ENCODE measurements at places on chromosomes 1 and 21.

- DNase-seq, result no peak
Observed at GRCh38 chr1:6267686-6268322, 6.9 kb upstream of the GPR153 start.

DNA sequence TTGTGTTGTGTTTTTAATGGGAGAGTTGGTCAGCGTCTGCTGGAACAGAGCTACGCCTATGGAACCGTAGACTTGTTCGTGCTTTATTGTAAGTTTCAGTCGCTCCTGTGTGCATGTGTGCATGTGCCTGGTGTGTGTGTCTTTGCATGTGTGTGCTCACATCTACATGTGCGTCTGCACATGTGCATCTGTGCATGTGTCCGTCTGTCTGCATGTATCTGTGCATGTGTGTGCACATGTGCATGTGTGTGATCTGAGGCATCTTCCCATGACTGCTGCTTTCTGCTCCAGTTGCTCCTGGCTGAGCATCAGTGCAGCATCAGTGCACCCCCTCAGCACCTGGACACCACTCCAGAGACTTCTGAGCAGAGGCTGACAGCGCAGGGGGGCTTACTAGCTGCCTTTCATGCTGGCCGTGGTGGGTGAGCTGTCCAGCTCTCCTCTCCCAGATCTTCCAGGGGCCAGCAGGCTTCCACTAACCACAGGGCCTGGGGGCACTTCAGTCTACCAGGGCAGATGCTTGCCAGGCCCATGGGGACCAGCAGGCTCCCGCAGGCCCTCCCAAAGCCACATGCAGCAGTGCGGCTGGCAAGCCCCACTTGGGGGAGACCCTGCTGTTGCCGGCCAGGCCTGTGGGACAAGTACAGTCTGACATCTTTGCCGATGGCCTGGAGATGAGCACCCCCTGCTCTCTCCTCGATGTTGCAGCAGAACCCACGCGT is 47.8 kb upstream of the PCBP3 start:
- DNase-seq, result no peak

- DNase-seq, result no peak
Observed at GRCh38 chr1:181712711-181713110, 229.4 kb downstream of the CACNA1E start.

GRCh38 chr1:169739980-169740379 is 6.1 kb upstream of the SELE start:
- no peak for DNase-seq

DNA sequence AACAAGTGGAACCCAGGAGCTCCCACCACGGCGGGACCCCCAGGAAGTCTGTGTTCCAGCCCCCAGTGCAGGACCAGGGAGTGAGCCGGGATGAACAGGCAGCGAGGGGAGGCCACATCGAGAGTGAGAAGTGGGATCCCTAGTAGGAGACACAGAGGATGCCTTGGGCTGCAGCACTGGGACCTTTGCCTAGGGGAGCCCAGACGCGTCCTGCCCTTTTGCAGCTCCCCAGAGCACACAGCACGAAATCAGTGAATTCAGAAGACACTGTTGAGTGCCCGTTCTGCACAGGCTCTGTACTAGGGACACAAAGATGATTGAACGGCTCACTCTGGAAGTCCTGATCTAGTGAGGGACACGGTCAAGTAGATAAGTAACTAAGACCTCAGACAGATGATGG is 23.5 kb downstream of the TRIM67 start:
- DNase-seq, result no peak

DNA sequence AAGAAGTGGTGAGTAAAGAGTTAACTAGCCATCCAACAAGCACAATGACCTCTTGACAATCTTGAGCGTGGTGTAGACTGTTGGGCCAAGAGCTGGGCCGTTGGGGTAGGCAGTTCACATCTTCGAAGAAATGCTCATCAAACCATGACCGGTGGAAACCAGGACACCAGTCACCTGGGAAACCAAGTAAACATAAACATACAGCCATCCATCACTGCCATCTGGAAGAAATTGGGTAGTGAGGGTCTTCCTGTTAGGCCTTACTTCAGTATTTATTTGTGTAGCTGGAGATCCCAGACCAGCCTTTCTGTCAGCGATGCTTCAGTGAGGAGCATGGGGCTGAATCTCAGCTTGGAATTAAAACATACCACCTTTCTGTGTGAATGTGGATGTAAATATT is 108.1 kb upstream of the HAO2 start:
- no peak for DNase-seq

- no peak for DNase-seq
Observed at GRCh38 chr1:219419065-219419464, 193.8 kb downstream of the ZC3H11B start.

GRCh38 chr1:60813071-60813470 is 269.3 kb upstream of the NFIA start:
- no peak for DNase-seq

- DNase-seq, result no peak
Observed at GRCh38 chr1:178740924-178741323, 15.9 kb downstream of the RALGPS2 start.

- peak; percentile 40 for DNase-seq
Observed at GRCh38 chr1:50735443-50735842, 224.6 kb downstream of the FAF1 start.

- no peak for DNase-seq
Observed at GRCh38 chr1:59052166-59052590, 244.7 kb upstream of the FGGY start.

- DNase-seq, result no peak
Observed at GRCh38 chr1:204415351-204415750, 3.7 kb upstream of the PPP1R15B start.

DNA sequence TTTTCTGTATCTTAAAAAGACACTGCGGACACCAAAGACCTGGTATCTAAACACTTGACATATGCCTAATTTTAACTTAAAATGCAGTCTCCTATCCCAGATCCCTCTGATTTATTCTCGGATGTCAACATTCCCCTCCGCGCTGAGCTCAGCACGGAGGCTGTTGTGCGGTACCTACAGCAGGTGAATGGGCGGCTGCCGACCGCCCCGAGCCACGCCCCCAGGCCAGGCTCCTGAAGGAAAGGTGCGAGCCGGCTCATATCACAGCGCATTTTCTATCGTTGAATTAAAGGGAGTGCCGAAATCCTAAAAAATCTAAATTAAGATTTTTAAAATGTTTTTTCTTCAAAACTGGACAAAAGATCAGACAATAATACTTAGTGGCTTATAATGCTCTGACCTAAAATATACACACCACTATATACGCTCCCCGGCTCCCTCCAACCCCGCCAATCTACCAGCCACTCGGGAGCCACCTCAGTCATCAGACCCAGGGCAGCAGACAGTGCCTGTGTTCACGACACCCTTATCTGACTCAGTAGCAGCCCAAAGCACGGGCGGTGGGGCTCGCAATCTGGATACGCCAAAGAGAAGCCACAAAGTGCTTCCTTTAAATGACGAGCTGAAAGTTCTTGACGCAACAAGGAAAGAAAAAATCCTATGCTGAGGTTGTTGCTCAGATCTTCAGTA is 4.1 kb downstream of the WRAP73 start:
- no peak for DNase-seq

DNA sequence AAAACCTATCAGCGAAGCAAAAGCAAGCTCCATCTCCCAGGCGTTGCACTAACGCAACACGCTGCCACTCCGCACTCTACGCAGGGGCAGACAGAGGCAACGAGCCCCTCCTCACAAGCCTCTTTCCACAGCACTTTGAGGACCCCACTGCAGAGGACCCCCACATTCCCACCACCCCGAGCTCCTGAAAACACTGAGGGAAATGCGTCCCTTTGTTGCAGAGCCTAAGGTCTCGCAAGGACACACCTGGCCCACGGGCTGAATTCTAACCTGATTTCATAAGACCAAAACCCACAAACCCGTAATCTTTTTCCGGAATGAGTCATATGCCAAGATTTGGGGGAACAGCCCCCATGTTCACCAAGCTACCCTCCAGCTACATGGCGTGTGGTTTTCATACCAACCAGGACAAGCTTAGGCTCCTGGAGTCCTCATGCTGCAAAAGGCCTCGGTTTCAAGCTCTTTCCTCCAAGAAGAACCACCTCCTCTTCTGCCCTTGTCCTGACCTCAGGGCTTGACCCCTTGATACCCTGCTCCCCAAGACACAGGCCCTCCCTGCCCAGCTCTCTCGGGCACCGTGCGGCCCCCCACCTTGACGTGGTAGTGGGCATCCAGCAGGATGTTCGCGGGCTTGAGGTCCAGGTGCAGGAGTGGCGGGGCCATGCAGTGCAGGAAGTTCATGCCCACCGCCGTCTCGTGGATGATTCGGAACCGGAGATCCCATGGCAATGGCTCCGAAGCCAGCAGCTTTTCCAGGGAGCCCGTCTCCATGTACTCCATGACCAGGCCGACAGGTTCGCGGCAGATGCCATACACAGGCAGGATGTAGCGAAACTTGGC is 10.7 kb downstream of the RIPK4 start:
- no peak for DNase-seq

DNA sequence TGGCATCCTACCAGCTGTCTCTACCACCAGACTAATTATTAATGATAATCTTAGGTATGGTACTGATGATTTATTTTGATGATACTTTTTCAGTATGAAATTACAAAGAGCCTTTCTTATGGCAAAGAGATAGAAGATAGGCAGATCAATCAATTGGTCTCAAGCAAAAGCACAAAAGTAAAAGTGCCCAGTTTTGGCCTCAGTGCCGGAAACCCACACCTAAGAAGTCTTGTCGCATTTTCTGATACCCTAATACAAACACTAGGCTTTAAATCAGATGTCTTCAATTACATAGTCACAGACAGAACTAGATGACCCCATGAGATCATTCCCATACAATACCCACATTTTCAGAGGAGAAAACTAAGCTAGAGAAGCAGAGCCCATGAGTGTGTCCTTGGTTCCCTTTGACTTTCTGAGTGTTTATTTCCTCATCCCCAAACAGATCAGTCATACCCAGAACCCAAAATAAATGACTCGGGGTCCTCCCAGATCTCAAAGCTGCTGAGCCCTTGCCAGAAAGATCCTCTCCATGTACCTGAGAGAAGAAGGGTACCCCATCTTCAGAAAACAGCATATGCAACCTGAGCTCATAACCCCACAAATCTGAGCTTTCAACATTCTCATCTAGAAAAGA is 7.7 kb downstream of the ITPKB start:
- peak; percentile 41 for DNase-seq

GRCh38 chr1:184906761-184907160 is 67.5 kb downstream of the NIBAN1 start:
- DNase-seq, result peak; percentile 16

- DNase-seq, result no peak
Observed at GRCh38 chr1:56688522-56689026, 43.5 kb downstream of the PRKAA2 start.

- no peak for DNase-seq
Observed at GRCh38 chr21:26284531-26284930, 114.0 kb upstream of the APP start.

- DNase-seq, result no peak
Observed at GRCh38 chr21:46065914-46066551, 31.9 kb upstream of the COL6A2 start.

DNA sequence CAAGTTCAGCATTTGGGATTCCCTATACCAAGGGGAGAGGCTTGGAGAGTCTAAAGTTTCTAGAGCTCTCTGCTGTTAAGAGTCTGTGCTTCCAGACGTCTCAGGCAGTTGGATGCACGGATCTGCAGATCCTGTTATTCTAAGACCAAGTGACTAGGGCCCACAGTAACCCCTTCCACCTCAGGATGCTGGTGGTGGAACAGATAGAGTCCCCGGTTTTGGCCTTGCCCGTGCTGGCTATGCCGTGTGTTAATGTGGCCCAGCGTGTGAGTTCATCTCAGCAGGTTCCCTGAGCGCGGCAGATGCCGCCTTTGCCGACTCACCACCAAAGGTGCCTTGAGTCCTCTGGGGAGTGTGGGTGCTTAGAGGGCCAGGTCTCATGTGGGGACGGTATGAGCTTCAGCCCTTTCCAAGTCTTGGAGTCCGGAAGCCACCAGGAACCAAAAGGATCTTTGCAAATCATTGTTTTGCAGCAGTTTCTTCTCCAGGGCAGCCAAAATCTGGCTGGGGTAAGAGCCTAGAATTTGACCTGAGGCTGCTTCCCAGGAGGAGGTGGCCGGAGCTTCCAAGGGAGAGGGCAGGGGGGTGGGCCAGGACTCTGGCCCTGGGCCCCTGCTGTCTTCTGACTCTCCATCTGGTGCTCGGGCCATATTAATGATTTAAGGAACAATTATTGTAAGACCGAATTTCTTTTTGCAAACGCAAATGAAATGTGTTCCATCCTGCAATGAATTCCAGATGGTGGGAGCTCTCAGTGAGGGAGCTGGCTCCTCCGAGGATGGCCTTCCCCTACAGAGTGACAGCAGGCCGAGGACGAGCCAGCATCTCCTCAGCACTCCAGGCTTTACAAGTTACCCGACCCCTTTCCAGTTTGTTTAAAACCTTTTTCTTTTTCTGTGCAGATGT is 205.7 kb downstream of the FOXD2 start:
- DNase-seq, result no peak

- no peak for DNase-seq
Observed at GRCh38 chr1:70348399-70349165, 5.9 kb downstream of the ANKRD13C start.

DNA sequence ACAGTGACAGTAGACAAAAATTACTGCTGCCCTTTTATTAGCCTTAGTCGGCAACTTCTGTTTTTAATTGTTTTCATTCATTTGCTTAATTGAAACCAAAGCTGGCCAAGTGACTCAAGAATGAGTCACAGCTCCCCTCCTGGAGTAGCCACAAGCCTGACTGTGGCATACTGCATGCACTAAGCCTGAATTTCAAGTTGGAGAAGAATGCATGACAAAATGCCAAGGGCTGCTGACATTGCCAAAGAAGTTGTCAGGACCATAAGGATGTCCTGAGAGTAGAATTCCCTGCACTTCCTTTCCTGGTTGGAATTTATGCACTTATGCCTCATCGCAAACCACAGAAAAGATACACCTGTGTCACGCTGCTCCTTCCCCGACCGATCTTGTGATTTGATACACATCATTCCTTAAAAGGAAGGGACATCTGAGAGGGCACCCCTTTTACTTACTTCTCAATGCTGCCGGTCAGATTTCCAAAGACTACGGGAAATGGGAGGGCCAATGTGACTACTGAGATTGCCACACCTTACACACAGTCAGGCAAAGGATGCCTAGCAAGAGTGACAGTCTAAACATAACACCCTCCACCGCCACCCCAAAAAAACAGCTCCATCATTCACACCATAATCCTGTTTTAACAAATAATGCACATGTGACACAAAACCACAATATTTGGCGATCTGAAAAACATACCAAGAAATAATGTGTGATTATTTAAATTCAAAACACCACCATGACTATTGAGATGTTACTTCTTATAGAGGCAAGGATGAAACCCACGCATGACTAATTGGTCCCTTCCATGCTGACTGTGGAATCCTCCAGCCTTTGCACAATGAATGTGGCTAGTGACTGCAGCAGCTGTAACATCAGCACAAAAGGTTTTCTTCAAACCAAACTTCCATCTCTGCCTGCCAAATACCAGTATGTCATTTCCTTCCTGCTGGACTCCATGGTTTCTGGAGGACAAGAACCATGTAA is 28.2 kb downstream of the VAV3 start:
- DNase-seq, result peak; percentile 89

GRCh38 chr1:115036814-115037507 is 7.3 kb downstream of the TSHB start:
- no peak for DNase-seq

- DNase-seq, result no peak
Observed at GRCh38 chr1:230314142-230314470, 112.0 kb downstream of the PGBD5 start.

Data from suppressor macrophage treated with lipopolysaccharide for 4 hours (primary cell).